ENCODE measurements at places on chromosomes 2 and 18.

- DNase-seq: no peak
Observed at GRCh38 chr2:127991742-127992141, 36.1 kb downstream of the SAP130 start.

DNA sequence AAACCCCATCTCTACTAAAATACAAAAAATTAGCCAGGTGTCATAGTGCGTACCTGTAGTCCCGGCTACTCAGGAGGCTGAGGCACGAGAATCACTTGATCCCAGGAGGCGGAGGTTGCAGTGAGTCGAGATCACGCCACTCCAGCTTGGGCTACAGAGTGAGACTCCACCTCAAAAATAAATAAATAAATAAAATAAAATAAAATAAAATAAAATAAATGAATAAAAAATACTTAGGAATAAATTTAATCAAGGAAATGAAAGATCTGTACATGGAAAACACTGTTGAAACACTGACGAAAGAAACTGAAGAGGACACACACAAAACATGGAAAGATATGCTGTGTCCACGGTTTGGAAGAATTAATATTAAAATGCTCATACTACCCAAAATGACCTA is 56.5 kb upstream of the ASPRV1 start:
- no peak for DNase-seq

DNA sequence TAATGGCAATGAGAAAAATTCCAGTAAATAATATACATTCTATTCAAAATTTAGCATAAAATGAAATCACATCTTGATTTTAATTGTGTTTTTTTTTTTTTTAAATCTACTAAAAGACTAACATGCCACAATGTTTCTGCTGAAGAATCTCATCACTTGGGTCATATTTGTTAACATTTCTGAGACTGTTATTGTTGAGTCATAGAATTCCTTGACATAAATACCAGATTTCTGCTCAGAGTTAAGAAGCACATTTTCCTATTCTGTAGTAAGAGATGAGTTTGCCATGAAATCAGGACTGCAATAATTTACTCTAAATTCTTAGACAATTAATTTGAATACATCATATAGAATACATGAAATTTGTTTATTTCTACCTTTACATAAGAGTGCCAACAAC is 154.9 kb upstream of the KYNU start:
- no peak for DNase-seq

GRCh38 chr2:177520324-177520723 is 127.8 kb downstream of the AGPS start:
- DNase-seq: no peak

DNA sequence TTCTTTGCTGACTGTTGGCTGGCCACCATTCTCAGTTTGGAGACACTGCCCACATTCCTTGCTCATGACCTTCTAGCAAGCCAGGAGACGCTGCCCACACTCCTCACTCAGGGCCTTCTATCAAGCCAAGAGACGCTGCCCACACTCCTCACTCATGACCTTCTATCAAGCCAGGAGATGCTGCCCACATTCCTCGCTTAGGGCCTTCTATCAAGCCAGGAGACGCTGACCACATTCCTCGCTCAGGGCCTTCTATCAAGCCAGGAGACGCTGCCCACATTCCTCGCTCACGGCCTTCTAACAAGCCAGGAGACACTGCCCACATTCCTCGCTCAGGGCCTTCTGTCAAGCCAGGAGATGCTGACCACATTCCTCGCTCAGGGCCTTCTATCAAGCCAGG is 131.3 kb upstream of the CBLN2 start:
- DNase-seq: no peak

- DNase-seq: no peak
Observed at GRCh38 chr2:26394694-26395093, 7.0 kb upstream of the DRC1 start.

DNA sequence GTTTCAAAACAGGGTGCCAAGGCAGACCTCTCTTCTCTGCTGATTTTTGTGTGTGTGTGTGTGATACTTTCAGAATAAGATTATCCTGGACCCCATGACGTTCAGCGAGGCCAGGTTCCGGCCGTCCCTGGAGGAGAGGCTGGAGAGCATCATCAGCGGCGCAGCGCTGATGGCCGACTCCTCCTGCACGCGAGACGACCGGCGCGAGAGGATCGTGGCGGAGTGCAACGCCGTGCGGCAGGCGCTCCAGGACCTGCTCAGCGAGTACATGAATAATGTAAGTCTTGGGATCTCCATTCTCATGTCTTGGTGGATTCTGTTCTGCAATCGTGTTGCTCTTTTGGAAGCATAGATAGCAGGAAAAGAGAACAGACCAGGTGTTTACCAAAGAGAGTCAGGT is 395.0 kb downstream of the LRRTM1 start:
- DNase-seq: no peak

DNA sequence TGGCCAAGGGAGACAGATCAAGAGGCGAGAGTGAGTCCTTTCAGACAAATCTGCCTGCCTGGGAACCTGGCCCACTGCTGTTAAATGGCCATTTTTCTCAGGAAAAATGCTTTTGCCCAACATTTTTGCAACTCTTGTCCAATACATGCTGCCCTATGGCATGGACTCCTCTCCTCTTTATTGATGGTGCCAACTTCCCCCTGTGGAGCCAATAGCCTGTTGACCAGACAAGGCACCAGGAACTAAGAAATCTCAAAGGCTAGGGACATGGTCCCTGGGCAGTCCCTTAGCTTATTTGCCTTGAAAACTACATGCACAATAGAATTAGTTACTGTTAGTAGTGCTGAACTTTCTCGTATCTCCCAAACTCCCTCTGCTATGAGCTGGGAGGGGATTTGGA is 91.8 kb upstream of the ACVR1C start:
- no peak for DNase-seq

DNA sequence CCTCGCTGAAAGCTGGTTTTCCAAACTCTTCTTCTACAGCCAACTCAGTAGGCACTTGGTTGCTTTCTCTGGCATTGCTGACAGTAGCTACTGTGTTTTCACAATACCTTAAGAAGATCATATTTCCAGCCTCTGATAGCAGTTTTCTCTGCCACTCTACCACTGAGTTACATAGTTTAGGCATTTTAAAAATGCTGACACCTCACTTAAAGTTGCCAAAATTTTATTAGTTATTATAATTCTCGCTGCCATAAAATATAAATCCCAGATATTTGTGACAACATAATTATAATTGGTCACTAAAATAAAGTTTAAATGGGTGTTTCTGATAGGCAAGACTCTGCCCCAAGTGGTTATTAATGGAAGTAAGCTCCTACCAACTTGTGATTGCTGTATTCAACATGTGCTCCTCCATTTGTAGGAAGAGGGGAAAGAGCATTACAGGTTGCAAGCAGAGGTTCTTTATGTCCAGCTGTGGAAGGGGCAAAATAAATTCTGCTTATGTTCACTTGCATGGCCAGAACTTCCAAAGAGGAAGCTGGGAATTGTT is 1202.8 kb downstream of the CNTNAP5 start:
- DNase-seq: no peak

- DNase-seq: no peak
Observed at GRCh38 chr18:12998332-12999060, 7.3 kb downstream of the CEP192 start.

- DNase-seq: no peak
Observed at GRCh38 chr2:53366543-53366942, 401.1 kb upstream of the CHAC2 start.

GRCh38 chr2:147575106-147575505 is 269.7 kb upstream of the ACVR2A start:
- DNase-seq: no peak

GRCh38 chr2:85433511-85434089 is 15.1 kb downstream of the SH2D6 start:
- DNase-seq: no peak

GRCh38 chr18:4232656-4233055 is 222.5 kb downstream of the DLGAP1 start:
- DNase-seq: no peak

DNA sequence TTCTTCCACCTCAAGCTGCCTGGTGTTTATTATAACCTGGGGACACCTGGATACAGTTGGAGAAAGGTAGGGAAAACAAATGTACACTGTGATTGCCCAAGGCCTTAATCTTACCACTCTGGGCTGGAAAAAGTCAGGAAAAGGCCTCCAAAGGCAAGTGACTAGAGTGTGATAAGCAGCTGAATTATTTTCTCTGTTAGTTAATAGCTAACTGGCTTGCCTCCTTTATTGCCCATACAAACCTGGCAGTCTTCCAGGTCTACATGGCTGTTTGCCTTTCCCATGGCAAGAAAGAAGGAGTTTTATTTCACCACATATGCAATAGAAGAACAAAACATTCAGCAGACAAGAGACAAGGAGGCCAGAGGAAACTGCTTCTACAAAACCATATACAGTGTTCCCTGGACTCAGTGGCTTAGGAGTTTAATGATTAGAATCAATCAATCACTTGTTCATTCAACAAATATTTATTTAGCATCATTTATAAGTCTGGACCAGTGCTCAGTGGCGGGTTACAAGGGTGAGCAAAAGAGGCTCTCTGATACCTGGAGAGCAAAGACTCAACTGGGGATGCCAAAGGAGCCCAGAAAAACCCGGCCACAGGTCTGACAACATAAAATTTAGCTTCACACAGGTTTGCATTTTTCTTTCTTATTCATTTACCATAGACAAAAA is 27.5 kb upstream of the SUCLG1 start:
- DNase-seq: no peak

DNA sequence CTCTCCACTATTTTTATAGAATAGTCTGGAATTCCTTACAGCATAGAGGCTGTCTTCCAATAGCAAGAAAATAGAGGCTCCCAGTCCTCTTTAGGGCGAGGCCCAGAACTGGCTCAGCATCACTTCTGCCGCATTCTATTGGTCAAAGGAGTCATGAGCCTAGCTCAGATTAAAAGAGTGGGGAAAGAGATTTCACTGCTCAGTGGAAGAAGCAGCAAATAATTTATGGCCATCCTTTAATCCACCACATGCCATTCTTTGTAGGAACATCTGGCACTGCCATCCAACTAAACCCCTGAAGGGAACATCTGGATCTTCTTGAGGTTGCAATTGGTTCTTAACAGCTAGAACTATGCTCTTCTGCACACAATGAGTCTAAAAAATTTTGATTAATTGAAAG is 43.4 kb upstream of the NEUROD1 start:
- no peak for DNase-seq
